ENCODE measurements at places on chromosomes 7 and 10.

DNA sequence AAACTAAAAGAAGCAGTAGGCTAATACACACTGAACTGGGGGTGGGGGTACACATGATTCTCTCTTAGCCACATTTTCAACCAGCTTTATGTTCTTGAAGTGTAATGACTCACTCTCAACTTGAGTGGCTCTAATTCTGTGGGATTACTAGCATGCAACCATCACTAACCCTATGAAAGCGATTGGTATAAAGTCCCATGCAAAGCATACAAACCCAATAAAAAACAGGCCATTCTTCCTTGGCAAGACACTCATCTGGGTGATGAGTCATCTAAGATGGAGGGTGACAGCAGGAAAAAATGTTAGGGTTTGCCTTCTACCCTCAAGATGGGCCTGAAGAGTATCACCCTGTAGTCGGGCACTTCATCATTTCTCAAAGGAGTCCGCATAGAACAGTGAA, 14.9 kb upstream of the PON3 start:
- no peak for DNase-seq

DNA sequence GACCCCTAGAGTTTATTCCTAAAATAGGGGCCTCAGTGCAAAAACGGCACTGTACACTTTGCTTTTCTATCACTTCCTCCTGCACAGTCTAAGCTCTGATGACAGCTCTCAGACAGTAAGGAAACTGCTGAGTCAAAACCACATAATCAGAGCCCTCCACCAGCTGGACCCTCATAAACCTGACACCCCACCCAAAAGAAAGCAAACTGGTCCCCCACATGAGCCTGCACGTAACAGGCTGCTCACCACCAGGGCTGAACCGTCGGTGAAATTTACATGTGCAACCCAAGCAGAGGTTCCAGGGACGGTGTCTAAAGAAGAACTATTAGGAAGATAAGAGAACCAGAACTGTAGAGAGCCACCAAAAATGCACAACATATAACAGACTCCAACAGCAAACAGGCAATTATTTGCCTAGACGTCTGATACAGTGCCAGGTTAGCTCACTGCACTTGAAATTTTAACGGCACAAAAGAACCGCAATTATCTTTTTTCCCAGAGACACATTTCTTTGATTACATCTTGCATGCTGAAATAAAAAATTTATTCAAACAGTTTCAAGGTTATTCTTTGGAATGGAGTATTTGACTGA, 19.6 kb downstream of the SGMS1 start:
- no peak for DNase-seq

DNA sequence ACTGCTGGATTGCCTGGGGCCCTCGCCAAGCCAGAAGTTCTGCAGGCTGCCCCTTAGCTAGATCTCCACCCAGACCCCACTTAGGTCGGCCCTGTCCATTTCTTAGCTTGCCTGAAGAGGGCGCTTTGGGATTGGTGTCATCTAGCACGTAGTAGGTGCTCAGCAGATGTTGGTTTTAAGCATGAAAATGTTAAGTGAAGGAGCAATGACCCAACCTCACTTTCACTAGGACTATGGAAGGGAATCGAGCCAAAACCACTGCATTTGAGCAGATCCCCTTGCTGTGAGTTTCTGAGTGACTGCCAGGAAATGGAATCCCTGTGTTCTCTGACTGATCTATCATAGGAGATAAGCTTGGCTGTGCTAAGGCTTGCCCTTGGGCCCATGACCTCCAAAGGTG, 131.7 kb upstream of the EEPD1 start:
- no peak for DNase-seq

GRCh38 chr7:93442478-93443224, 131.9 kb downstream of the CALCR start:
- no peak for DNase-seq

GRCh38 chr10:29141761-29142160, 147.1 kb upstream of the LYZL1 start:
- no peak for DNase-seq

- DNase-seq = no peak
These were observed 36.9 kb upstream of the PTF1A start for GRCh38 chr10:23155169-23155568.

DNA sequence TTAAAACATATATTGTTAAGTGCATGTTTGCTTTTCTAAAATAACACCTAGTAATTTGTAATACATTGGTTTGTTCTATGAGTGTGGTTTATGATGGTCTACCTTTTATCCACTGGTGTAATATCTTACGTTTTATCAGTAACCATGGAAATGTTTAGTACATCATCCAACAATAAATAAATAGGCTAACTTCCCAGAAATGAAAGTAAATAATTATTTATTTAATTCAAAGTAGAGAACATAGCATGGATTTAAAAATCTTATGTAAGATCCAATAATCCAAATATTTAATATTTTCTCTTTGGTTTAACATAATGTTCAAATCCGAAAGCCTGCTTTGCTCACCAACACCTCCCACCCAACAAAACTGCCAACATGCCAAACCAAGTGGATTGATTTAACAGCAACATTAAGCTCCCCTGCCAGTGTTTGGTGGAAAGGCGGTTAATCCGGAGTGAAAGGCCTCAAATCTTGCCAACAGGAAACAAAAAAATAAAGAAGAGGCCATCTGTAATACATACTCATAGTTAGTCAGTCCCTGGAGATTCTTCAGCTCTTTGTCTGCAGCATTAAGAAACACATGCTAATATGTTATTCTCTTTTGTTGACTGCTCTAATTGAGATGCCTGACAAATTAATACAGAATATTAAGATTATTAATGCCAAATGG, 897.8 kb downstream of the CNTNAP2 start:
- no peak for DNase-seq

DNA sequence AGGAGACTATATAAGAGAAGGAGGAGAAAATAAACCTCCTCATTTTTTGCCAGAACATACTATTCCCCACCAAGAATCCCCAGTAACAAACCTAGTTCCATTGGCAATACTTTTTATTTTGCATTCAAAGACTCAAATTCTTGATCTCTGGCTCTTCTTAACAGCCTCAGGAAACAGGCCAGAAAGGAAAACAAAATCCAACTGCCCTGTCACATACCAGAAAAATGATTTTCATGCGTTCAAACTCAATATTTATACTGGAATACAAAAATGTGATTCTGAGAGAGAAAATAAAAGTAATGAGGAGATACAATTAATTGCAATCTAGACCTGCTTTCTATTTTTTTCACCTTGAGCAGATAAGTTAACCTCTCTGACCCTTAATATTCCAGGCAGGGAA, 435.9 kb upstream of the AUTS2 start:
- DNase-seq = no peak

DNA sequence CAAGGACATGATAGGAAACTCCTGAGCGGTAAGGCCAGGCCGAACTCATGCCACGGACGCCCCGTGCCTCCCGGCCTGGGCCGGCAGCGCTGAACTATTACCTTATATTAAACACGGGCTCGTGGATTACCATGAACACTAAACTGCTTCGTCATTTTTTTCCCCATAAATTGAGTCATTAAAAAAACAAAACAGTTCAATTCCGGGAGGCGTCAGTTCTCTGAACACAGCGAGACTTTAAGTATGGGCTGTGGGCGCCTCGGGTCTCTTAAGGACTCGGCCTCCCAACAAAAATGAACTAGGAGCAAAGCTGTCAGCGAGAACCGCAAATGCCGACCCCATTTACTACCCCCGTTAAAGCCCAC, 519 bp downstream of the PITRM1 start:
- DNase-seq = peak; percentile 41

GRCh38 chr7:2025188-2025587, 207.6 kb downstream of the MAD1L1 start:
- DNase-seq = no peak

GRCh38 chr10:74926791-74927585, 100.6 kb downstream of the KAT6B start:
- no peak for DNase-seq

GRCh38 chr7:77887567-77887966, 89.0 kb downstream of the PHTF2 start:
- DNase-seq = no peak

- no peak for DNase-seq
These were observed 25.1 kb downstream of the SNX8 start for GRCh38 chr7:2289111-2289586.

- no peak for DNase-seq
These were observed 25.2 kb downstream of the TMEM270 start for GRCh38 chr7:73885975-73886798.

GRCh38 chr10:91409069-91409868, 875 bp upstream of the HECTD2 start:
- peak; percentile 7 for DNase-seq

- no peak for DNase-seq
These were observed at the start of gene ITIH5 for GRCh38 chr10:7666253-7667023. Gene ITIH5, minus strand, starts transcription at chr10:7666966. Its CDS starts 74 bp downstream, at chr10:7666892.

GRCh38 chr7:53596230-53596629, 560.8 kb downstream of the POM121L12 start:
- DNase-seq = no peak

GRCh38 chr7:133572087-133572486, 319.2 kb downstream of the EXOC4 start:
- no peak for DNase-seq

DNA sequence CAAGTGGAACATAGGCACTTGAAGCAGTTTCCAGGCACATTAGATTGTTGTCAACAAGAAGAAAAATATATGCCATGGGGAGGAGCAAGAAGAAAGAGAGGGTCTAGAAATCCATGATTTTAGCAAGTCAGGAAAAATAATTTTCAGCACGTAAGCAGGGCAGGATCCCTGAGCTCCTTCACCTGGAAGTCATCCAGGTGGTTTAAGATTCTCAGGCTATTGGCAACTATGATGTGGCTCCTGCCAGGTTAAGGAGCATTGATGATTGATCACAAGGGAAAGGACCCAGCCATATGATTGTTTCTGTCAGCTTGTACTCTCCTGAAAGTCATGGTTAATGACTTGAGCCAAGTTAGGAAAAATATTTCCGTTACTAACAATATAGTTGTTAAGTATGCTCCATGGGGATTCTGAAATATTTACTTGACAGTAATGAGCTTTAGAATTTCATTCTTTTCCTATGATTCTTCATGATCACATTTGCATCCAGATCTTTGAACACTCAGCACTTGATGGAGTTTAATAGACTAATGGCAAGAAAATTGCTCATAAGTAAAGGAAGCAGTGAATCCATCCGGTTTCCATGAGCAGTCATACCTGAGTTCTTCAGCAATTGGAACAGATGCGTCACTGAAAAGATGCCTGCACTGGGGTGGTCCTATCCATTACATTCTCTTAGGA, 209.1 kb downstream of the BICC1 start:
- no peak for DNase-seq

- no peak for DNase-seq
These were observed 511 bp upstream of the NRP1 start for GRCh38 chr10:33334805-33335550.

DNA sequence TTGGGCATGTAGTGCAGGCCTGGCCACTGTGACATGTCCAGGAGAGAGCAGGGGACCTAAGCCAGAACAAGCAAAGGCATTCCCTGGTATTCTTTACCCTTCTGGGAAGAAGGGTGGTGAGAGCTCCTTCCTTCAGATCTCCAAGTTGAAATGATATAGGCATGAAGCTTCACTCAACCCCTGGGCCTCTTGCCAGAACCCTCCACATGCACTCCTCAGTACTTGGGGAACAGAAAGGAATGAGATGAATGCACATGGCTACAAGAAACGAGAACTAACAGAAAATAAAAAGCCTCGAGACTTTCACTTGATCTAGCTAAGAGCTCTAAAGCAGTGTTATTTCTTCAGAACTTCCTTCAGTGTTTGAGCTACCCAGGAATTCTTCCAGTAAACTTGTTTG, 262.2 kb downstream of the ETV1 start:
- DNase-seq = no peak

GRCh38 chr7:50531401-50531911, 33.7 kb downstream of the DDC start:
- no peak for DNase-seq

DNA sequence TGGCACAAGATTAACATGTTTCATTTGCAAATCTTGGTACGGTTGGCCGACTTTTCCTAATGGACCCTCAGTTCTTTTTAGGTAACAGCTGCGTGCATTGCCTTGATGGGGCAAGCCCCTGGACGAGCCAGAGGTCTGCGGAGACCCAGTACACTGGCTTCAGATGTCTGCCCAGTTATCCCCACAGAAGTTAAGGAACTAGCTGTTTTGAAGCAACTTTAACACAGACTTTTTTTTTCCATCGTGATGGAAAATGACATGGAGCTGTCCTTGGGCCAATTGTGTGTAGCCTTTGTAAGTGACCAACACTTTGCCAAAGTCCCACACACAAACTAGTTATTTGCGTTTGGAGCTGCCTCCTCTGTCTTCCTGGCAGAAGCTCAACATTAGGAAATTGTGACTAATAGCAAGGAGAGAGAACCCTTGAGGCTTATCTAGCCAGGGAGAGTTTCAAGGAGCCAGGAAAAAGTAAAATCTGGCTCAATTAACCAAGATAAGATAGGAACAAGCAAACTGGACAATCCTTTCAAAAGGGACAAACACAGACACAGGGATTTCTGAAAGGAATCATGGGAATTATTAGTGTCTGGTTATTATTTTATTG, 99.6 kb upstream of the BMPER start:
- no peak for DNase-seq

DNA sequence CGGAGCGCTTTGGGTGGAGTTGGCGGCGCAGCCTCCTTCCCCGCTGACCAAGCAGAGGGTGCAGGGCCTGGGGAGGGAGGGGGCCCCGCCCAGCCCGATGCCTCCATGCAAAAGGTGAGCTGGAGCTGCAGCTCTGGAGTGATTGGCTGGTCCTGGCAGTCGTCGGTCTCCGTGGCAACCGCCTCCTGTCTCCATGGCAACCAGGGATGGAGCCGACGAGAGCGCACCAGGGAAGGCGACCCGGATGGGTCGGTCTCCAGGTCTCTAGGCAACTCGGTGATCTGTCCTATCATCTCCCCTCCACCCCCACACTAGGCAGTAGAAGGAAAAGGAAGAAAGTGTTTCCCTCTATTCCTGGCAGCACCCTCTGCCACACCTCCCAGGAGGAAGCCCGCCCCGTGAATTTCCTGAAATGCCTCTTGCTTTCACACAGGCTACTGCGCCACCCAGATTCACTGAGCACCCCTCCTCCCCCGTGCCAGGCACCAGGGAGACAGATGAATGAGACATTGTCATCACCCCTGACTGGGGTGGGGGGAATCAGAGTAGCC, 647 bp upstream of the NACAD start:
- DNase-seq = no peak

- no peak for DNase-seq
These were observed 261.3 kb downstream of the CCSER2 start for GRCh38 chr10:84589526-84590205.

DNA sequence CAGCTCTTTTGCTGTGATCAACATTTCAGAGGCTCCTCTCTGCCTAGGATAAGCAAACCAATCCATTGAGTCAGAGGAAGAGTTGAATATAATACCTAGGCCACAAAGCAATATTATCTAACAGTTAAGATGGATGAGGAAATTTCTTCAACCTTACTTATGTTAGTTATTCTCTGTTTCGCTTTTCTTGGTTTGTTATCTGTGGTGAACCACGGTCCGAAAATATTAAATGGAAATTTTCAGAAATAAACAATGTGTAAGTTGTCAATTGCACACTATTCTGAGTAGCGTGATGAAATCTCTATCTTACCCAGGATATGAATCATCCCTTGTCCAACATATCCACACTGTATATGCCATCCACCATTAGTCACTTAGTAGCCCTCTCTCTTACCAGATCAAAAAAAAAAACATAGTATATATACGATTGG, 1.5 kb upstream of the HTR7 start:
- no peak for DNase-seq
